Stimulated activated CD4-positive, alpha-beta T cell treated with anti-CD3 and anti-CD28 coated beads, Interleukin-2, amount 100 ng/mL, for 48 hours (primary cell): ENCODE measurements at places on chromosomes 6 and 20.
A peak's percentile ranks its signal among the peaks of the same experiment; 100 is the strongest.

DNA sequence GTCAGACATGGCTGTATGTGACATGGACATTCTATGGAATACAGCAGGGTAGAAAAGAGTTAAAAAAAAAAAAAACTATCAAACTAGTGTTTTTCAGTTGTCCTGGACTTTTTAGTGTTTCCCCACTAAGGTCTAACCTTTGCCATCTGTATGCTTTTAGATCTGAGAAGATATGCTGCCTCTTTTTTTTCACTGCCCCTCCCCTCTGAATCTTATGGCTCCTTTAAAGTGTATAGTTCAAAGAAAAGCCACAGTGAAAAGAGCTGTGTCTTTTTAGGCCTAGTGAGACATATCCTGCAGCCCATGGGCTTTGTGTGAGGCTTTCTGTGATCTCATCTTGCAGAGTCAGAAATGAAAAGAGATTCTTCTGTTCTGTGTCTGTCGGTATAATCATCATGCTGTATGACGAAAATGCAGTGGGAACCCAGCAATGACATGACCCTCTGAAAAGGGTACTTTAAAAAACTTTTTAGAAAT lies 29.3 kb downstream of the ADGRG6 start:
- DNase-seq = no peak

GRCh38 chr6:131383421-131384411 lies 189.3 kb upstream of the ARG1 start:
- no peak for DNase-seq

- peak; percentile 16 for DNase-seq
These were observed at the start of gene BEND3 for GRCh38 chr6:107114926-107115694. BEND3 (minus strand) TSS chr6:107115515; CDS start chr6:107099285, 16,230 bp downstream.

GRCh38 chr6:91879386-91879995 lies 1292.6 kb upstream of the MAP3K7 start:
- DNase-seq = no peak

DNA sequence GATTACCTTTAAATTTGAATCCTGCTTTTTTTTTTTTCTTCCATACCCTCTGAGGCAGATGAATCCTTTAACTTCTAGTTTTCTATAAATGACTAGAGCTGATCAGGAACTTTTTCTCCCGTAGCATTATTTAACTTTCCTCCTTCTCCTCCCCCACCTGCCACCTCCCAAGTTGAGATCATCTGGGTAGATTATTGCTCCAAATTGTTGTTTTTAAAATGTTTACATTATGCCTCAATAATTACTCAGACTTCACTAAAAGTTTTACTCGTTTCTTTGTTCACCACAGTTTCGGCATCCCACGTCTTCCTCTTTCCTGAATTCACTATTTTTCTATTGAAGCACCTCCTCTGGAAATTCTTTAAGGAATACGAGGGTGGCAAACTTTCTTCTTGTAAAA lies 16.6 kb upstream of the SCUBE3 start:
- DNase-seq = no peak

- no peak for DNase-seq
These were observed 41.3 kb downstream of the CDYL start for GRCh38 chr6:4817551-4817950.

DNA sequence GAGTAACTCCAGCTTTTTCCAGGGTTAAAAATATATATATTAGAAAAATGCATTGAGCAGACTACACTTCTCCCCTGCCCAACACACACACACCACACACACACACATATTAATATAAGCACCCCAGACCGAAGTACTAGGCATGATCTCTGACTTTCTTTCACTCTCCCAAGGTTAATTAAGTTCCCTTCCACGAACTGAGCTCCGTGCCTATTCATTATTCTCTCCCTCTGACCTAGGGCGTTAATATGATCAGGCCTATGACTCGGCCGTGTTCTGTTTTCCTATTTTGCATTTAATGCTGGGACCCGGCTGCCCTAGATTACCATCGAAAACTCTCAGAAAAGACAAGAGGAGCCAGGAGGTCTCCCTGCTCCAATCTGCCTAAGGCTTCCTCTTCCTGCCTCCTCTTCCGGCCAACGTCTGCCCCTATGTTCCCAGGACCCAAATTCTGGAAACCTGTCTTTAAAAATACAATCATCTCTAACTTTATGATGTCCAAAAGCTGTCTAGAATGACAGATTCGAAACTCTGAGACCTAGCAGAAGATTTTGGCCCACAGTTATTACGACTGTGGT lies 6.1 kb upstream of the POU3F2 start:
- no peak for DNase-seq

DNA sequence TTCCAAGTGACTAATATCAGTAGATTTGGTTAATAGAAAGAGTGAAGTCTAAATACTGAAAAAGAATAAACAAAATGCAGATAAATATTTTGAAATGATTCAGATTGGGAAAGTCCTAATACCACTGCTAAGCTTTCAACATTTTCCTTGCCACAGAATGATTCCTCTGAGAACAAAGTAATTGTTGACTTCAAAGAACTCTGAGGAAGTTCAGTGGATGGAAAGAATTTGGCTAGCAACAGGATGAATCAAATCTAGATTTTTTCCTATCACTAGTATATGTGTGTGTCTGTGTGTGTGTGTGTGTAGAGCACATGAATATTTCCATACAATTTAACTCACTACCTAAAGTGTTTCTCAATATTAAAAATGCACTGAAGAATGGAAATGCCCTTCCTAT lies 107.9 kb upstream of the PREP start:
- DNase-seq = no peak

DNA sequence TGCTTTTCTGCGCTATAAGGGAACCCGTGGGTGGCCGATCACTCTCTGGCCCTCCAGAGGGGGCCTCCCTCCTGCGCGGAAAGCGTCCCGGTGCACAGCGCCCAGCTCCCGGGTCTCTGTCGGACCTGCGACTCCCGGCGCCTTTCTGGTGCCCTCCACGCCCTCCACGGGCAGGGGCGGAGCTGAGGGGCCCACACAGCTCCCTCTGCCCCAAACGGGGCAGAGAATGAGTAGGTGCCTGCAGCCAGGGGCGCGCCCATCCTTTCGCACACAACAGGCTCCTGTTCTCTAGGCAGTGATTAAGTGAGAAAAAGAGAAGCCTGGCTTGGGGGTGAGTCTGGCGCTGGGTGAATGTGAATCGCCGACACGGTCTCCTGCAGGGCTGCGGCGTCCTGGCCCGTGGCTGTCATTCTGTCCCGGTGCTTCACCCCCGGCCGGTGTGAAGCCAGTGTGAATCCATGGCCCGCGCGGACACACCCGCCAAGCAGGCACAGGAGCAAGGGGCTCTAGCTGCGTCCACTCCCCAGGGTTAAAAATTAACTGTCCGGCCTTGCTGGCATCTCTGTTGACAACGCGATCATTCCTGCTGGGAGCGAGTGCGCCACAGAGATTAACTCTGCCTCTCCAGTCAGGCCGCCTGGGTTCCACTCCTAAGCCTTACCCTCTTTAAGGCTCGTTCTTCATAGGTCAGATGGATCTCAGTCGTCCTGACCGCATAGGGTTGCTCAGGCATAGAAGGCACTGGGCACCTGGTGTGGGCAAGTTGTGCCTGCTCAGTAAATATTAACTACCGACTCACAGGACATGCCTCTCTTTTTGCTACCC lies 88.8 kb downstream of the PCSK2 start:
- DNase-seq = no peak

DNA sequence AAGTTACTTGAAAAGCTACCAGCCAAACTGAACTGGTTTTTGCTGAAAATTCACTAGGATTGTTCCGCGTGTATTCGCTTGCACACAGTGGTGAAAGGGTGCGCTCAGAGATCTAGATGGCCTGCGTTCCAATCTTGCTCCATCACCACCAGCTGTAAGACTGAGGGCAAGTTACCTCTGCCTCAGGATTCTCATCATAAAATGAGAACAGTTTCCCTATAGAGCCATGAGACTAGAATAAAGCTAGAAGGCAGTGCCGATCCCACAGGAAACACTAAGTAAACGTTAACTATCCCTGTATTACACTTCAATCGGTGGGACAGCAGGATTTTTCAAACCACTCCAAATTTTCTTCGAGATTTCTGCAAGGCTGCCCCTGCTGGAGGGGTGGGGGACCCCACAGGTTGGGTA lies 838 bp downstream of the AHCY start:
- no peak for DNase-seq

DNA sequence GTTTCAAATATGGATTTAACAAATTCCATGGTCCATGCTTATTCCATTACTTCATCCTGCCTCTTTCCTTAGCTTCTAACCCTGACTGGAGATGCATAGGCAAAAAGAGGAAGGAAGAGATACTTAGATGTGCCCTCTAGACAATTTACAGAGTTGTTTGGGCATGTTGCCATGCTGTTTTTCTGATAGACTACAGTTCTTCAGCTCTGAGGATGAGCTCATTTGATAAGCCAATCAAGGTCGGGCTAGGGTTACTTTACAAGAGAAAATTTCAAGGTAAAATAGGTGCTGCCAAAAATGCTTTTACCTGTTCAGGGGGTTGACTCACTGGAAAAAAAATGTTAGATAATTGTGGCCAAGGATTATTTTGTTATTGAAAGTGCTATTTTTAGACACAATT lies 5.9 kb downstream of the HCRTR2 start:
- DNase-seq = no peak

GRCh38 chr6:6283746-6284145 lies 36.7 kb downstream of the F13A1 start:
- no peak for DNase-seq

- no peak for DNase-seq
These were observed 247.4 kb downstream of the CD109 start for GRCh38 chr6:73943411-73943810.

DNA sequence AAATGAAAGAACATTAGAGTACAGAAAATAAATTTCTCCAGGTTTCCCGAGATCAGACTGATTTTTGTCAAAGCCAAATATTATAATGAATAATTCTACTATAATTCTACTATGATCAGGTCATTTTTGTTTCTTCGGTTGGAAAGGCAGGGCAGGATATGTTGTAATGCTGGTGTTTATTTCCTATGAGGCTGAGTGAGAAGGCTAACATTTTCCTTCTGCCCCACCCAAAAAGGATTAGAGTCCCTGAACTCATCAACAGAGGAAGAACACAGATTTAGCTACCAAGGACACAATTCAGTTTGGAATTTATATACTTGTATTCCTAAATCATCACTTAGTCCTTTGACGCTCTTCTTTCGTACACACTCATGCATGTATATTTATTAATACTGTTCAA lies 318.9 kb downstream of the SYNE1 start:
- no peak for DNase-seq

DNA sequence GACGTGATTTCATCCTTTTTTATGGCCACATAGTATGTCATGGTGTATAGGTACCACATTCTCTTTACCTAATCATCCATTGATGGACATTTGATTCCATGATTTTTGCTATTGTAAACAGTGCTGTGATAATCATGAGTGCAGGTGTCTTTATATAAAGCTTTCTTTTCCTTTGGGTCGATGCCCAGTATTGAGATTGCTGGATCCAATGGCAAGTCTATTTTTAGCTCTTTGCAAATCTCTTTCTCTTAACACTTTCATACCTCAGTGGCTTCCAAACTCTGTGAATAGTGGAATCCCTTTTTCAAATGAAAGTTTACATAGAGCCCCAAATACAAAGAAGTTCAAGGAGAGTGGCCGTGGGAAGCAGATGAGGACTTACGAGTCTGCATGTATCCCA lies 105.8 kb upstream of the SPTLC3 start:
- DNase-seq = no peak

DNA sequence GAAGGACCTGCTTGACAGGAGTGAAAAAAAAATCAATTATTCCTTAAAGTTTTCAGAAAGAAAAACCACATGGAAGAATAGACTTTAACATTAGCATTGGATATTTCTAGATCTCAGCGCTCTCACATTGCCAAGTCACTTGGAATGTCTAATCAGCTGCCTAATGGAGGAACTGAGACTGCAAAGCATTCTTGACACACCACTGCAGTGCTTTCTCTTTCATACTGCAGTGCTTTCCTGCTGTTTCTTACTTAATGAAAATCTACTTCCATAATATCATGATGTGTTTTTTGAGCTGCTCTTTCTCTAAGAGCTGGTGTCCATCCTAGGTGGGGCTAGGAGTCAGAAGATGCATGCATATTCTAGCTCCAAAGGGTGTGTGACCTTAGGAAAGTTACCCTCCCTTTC lies 20.4 kb upstream of the MCM3 start:
- DNase-seq = no peak

GRCh38 chr6:17983730-17984129 lies 3.7 kb downstream of the KIF13A start:
- no peak for DNase-seq
